ENCODE measurements at places on chromosomes 2 and 18. TPM values are rescaled to one million over a fixed set of nuclear protein-coding genes. Genes with fewer than 3 reads are reported as not detected.

MDH1B gene
- not detected for total RNA-seq

ASPRV1 gene
- total RNA-seq, result 0.56 TPM

PKDCC gene
- total RNA-seq, result not detected

ABCG5 gene
- total RNA-seq, result not detected

PNKD gene
- 21.0 TPM for total RNA-seq

GRCh38 chr2:19769513-19769912 is 132.3 kb downstream of the TTC32 start:
- no peak for DNase-seq

GRCh38 chr18:2538236-2538635 is 33.1 kb downstream of the METTL4 start:
- DNase-seq, result no peak

DNA sequence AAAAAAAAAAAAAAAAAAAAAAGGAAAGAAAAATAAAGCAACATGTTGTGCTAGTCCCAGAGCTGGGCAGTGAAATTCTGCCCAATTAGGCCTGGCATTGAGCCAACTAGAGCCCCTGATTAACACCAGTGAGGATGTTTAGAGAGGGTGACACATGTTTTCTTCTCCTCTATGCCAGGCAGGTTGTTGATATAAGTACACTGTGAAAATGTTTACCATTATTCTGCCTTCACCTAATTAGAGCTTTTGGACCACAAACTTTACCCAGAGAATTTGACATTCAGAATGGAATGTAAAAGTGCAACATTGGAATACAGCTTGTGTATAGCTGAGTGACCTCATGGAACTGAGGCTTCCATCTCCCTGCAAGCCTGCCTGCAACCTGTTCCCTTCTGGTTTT is 95.9 kb upstream of the MSH2 start:
- DNase-seq, result no peak

- DNase-seq, result no peak
These were observed 14.0 kb downstream of the ITGA4 start for GRCh38 chr2:181471226-181471625.

- DNase-seq, result no peak
These were observed 206.5 kb downstream of the TMEM182 start for GRCh38 chr2:102968375-102968774.

DNA sequence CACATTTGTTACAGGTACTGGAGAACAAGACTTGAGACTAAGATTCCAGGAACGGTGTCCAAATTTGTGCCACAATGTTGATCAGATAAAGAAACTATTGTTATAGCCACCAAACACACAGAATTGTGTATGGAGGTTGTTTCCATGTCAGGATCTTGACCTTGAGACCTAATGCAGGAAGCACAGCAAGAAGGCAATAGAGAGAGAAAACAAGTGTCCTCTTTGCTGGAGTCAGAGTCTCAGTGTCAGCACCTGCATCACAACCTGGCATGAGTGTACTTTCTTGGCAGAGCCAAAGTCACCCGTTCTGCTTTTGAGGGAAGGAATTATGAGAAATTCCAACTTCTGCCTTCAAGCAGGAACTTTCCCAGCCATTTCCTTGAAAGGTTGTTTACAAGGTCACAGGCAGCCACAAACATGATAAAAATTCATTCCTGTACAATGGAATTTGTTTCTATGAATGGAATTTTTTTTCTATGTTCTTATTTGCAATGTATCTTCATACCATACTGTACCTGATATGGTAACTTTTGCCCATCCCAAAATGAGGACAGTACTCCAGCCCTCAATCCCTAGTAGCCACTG is 118.4 kb downstream of the PKP4 start:
- DNase-seq, result no peak

- no peak for DNase-seq
These were observed 18.1 kb upstream of the DNAH7 start for GRCh38 chr2:196086517-196087368.

DNA sequence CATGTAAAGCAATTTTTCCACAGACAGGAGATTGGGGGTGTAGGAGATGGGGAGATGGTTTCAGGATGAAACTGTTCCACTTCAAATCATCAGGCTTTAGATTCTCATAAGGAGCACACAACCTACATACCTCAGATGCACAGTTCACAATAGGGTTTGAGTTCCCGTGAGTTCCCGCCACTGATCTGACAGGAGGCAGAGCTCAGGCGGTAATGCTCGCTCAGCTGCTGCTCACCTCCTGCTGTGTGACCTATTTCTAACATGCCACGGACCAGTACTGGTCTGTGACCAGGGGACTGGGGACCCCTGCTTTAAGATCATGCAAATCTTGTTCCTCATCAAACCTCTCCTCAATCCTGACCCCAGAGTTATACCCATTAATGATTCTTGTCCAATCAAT is 70.1 kb downstream of the RPE start:
- no peak for DNase-seq

GRCh38 chr2:200396781-200397242 is 90.3 kb downstream of the SPATS2L start:
- DNase-seq, result no peak
